AG09309 (cell line): ENCODE measurements at places on chromosomes 5 and 9.

DNA sequence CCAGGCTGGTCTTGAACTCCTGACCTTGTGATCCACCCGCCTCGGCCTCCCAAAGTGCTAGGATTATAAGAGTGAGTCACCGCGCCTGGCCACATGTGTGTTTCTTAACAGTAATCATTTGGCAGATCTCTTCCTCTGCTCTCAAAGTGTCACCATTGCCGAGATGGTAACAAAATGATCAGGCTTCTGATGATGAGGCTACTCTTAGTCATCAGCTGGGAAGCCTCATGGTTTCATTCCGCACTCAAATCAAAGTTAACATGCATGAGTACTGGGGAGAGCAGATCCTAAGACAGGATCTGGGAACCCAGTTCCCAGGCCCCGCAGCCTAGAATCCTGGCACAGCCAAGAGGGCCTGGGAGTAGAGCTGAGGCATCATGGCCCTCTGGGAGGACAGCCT, 27.4 kb downstream of the BARHL1 start:
- DNase-seq = peak; percentile 57

- no peak for DNase-seq
Observed at GRCh38 chr9:36866840-36867239, 167.2 kb downstream of the PAX5 start.

GRCh38 chr9:69470186-69470977, 145.4 kb downstream of the ENTREP1 start:
- no peak for DNase-seq

DNA sequence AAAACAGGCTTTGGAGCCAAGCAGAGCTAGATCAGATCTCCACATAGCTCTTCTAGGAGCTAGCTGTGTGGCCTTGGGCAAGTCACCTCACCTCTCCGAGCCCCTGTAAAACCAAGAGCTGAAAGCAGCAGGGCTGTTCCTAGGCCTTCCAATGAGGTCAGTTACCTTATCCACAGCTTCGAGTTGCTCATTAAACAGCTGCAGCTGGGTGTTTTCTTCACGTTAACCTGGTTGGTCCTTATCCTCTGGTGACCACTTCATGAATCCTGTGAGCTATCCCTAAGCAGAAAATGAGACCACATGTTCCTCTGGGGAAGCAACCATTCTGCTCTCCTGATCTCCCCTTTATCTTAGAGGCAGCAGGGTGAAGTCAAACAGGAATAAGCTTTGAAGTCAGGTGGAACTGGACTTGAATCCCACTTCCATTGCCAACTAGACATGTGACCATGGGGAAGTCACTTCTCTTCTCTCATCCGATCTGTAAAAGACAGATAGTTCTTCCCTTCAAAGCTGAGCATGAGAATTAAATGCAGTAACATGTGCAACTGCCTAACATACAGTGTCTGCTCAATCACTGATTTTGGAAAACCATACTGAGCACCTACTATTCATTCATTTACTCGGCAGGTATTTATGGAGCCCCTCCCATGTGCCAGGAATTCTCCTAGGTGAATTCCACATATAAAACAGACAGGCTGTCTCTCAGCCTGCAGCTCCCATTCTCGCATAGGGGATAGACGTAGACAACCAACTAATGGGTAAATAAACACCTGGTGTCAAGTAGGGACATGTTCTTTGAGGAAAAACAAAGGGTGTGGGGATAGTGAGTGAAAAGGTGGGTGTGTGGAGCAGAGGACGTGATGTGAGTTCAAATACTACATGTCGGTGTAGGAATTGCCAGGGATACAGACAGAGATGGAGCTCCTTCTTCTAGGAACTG, 111.7 kb upstream of the BOD1 start:
- DNase-seq = no peak

DNA sequence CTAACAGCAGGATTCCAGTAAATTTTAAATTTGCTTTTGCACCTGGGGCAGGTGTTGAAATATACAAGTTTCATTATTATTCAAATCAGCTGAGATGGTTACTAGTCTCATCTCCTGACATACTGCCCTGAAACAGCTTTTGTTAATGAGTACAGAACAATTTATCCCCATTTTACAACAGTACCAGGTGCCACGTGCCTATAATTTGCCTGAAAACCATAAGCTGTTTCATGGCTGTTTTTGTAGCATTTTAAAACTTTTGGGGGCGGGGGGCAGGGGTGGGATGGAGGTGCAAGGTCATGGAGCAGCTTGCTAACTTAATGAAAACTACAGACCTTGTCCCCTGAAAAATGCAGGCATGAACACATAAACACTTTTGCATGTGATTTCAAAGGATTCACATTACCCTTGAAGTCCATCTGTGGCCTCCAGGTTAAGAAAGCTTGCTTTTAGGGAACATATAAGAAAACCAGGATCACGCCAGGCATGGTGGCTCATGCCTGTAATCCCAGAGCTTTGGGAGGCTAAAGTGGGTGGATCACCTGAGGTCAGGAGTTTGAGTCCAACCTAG, 42.1 kb downstream of the TIMD4 start:
- DNase-seq = no peak

GRCh38 chr5:37496902-37497445, 117.9 kb downstream of the WDR70 start:
- no peak for DNase-seq

- peak; percentile 41 for DNase-seq
Observed at GRCh38 chr9:91486699-91487497, 63.3 kb upstream of the NFIL3 start.

DNA sequence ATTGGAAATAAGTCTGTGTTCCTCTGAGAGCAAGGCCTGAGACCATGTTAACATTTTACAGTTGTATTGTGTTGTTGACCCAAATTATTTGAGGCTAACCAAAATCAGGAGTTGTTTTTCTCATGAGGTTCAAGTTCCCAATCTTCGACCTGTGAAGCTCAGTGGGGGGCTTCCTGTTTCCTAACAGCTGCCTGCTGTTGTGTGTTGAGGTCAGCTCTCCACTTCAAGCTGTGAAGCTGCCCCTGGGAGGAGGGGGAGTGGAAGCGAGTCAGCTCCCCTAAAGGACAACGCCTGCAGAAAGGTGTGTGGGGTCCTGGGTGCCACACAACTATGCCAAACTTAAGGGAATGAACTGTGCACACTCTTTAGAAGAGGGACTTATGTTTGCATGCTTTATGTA, 295.5 kb downstream of the IRX1 start:
- no peak for DNase-seq

- no peak for DNase-seq
Observed at GRCh38 chr9:72478966-72479365, 42.4 kb upstream of the TMC1 start.

- no peak for DNase-seq
Observed at GRCh38 chr9:113228130-113228665, 6.9 kb downstream of the SLC31A1 start.

DNA sequence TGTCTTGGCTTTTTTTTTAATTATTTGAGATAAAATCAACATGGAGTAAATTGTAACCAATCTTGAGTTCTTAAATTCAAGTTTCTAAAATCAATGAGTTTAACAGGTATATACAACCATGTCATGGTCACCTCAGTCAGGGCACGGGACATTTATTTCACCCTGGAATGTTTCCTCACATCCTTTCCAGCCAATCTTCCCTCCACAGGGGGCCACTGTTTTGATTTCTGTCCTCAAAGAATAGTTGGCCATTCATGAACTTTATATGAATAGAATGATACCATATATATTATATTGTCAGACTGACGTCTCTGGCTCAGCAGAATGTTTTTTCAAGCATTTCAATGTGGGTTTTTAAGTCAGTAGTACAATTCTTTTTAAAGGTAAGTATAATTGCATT, 806 bp downstream of the ZNF474 start:
- DNase-seq = no peak
